ENCODE measurements at places on chromosomes 16 and 17.

GRCh38 chr17:49325980-49326379 is 36.1 kb downstream of the ZNF652 start:
- H3K4me1 ChIP-seq, result peaks cover 37% of the 10 kb centered on the region
- H3K4me3 ChIP-seq, result no peak overlapping the region
- H3K36me3 ChIP-seq, result peaks cover 10% of the 10 kb centered on the region
- no peak for DNase-seq
- H3K27me3 ChIP-seq, result no peaks in the 10 kb centered on the region

- H3K4me1 ChIP-seq, result peaks cover 33% of the 10 kb centered on the region
- H3K36me3 ChIP-seq, result peaks cover 22% of the 10 kb centered on the region
- H3K27me3 ChIP-seq, result no peaks in the 10 kb centered on the region
Measured at GRCh38 chr17:49349541-49349940, 12.5 kb downstream of the ZNF652 start.

GRCh38 chr16:89187770-89188392 is 12.5 kb downstream of the SLC22A31 start:
- peaks cover 3% of the 10 kb centered on the region for H3K27me3 ChIP-seq
- peak overlapping the region; percentile 42 for H3K27ac ChIP-seq
- H3K36me3 ChIP-seq, result no peaks in the 10 kb centered on the region
- peak; percentile 42 for DNase-seq
- H3K4me3 ChIP-seq, result no peak overlapping the region

- H3K27ac ChIP-seq, result no peak overlapping the region
- peaks cover 3% of the 10 kb centered on the region for H3K4me1 ChIP-seq
- peaks cover 13% of the 10 kb centered on the region for H3K27me3 ChIP-seq
- H3K4me3 ChIP-seq, result no peak overlapping the region
- DNase-seq, result no peak
Measured at GRCh38 chr17:55818451-55819375, 67.9 kb downstream of the PCTP start.

DNA sequence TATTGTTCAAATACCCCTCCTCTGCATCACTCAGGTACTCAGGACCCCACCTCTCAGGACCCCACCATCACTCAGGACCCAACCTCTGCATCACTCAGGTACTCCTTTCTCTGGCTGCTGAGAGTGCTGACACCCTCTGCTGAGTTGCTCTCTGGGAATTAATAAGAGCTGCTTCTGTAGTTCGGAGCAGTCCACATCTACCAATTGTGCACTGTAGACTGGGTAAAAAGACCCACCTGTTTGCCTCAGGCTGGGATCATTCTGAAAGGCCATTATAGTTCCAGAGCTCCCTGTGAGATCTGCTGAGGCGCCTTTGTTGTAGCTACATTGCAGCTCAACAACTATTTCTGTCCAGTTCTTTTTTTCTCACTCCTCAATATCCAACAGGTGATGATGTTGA is 276.3 kb upstream of the MYOCD start:
- no peaks in the 10 kb centered on the region for H3K36me3 ChIP-seq
- no peak for DNase-seq
- no peak overlapping the region for H3K4me3 ChIP-seq
- H3K27me3 ChIP-seq, result no peaks in the 10 kb centered on the region

DNA sequence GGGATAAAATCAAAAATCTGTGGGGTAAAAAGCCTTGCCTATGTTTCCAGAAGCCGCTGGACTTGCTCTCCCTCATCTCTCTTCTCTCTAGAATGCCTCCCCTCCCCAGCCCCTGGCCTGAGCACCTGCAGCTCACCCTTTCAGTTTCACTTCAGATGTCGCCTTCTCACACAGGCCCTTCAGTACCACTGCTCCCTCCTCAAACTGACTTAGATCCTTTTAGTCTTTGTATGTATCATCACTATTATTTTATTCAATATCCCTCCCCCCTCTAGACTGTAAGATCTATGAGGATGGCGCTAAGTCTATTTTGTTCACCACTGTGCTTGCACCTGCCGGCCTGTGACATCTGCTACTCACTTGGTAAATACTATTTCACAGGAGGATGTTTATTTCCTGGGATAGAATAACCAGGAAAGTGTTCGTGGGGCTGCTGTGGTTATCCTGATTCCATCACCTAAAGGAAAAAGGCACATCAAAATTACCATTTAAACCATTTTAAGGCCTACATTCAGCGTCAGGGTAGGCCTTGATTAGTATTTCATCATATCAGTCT is 122.3 kb downstream of the MRTFB start:
- H3K4me1 ChIP-seq, result peaks cover 21% of the 10 kb centered on the region
- H3K27ac ChIP-seq, result peak overlapping the region; percentile 80
- no peak for DNase-seq
- H3K4me3 ChIP-seq, result peak overlapping the region; percentile 75

DNA sequence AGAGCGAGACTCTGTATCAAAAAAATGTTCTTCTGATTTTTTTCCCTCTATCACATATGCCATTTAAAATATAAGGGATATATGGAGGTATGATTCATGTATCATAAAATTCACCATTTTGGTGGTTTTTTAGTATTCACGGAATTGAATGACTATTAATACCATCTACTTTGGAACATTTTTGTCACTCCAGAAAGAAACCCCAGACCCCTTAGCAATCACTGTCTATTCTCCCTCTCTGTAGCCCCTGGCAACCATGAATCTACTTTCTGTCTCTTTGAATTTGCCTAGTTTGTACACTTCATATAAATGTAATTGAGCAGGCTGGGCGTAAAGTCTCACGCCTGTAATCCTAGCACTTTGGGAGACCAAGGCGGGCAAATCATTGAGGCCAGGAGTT is 75.9 kb downstream of the PRKCA start:
- no peak for DNase-seq
- no peaks in the 10 kb centered on the region for H3K27me3 ChIP-seq
- H3K36me3 ChIP-seq, result peaks cover 12% of the 10 kb centered on the region
- peaks cover 19% of the 10 kb centered on the region for H3K4me1 ChIP-seq
- H3K4me3 ChIP-seq, result no peak overlapping the region

- DNase-seq, result no peak
- peaks cover 14% of the 10 kb centered on the region for H3K4me1 ChIP-seq
Measured at GRCh38 chr17:73650617-73651200, 6.5 kb upstream of the SDK2 start.

DNA sequence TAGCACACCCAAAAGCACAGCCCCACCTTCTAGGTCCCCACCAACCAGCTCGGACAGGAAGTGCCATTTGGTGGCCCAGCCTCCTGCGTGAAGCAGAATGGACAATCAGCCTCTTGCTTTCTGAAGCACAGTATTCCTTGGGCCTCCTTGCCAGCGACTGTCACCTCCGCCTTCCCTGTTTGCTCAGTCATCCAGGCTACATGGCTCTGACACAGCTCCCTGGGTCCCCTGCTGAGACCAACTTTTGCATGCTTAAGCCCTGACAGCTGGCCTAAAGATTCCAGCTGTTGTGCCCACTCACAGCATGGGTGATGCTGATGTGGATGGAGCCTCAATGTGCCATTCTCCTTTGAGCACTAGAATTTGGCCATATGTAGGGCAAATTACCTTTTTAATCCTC is 4.5 kb upstream of the CACNG5 start:
- H3K4me3 ChIP-seq, result no peak overlapping the region
- no peak for DNase-seq
- H3K27me3 ChIP-seq, result peaks cover 46% of the 10 kb centered on the region
- H3K4me1 ChIP-seq, result peaks cover 5% of the 10 kb centered on the region

GRCh38 chr17:72726936-72727335 is 365.6 kb downstream of the SLC39A11 start:
- no peaks in the 10 kb centered on the region for H3K36me3 ChIP-seq
- H3K4me3 ChIP-seq, result peak overlapping the region; percentile 74
- DNase-seq, result peak; percentile 58
- peak overlapping the region; percentile 91 for H3K27ac ChIP-seq
- H3K4me1 ChIP-seq, result peaks cover 36% of the 10 kb centered on the region

DNA sequence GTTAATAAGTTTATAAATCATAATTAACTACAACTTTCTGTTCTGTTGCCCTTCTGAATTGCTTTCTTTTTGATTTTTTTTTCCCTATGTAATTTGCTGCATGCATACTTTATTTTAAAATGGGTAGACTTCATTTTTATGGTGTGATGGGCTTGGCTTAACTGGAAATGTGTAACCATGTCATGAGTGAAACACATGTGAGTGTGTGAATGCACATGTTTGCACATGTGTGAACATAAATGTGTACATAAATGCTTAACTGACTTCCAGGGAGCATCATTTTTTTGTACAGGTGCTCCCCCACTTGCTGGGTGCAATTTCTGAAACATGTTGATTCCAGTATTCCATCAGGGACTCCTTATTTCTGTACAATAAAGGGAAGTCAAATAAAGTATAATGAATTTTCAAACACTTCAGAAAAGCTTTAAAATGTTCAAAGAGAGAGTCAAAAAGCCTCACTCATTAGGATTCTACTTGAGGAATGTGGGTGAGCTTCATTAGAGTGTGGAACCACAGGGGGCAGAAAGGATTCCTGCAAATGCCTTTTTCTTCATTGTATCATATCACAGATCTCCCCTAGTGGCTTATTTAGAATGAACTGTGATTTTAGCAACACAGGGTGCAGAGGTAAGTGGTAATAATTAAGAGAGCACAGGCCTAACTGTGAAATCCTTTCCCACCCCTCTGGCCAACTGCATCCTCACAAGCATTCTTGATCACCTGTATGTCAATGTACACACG is 31.7 kb upstream of the CDH11 start:
- no peaks in the 10 kb centered on the region for H3K27me3 ChIP-seq
- DNase-seq, result no peak
- H3K27ac ChIP-seq, result no peak overlapping the region

DNA sequence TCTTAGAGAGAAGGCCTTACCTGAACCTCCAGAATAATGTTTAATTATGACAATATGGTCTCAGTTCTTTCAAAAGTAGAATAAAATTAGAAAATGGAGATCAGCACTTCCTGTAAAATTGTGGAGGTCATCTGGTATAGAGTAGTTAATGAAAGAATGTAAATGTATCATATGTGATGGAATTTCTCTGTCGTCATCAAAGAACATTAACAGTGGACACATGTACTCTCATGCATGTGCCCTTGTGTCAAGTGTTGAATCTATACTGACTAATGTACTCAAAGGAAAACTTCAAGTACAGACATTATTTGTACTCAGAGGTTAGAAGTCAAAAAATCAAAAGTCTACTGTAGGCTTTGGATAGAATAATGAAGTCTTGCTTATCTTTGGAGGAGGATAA is 129.2 kb upstream of the MYOCD start:
- no peaks in the 10 kb centered on the region for H3K36me3 ChIP-seq
- no peaks in the 10 kb centered on the region for H3K27me3 ChIP-seq
- H3K4me1 ChIP-seq, result no peaks in the 10 kb centered on the region
- no peak for DNase-seq

GRCh38 chr17:78338486-78339259 is 21.2 kb downstream of the SOCS3 start:
- no peak overlapping the region for H3K27ac ChIP-seq
- no peaks in the 10 kb centered on the region for H3K36me3 ChIP-seq
- peaks cover 18% of the 10 kb centered on the region for H3K4me1 ChIP-seq
- no peak for DNase-seq
- no peak overlapping the region for H3K4me3 ChIP-seq

DNA sequence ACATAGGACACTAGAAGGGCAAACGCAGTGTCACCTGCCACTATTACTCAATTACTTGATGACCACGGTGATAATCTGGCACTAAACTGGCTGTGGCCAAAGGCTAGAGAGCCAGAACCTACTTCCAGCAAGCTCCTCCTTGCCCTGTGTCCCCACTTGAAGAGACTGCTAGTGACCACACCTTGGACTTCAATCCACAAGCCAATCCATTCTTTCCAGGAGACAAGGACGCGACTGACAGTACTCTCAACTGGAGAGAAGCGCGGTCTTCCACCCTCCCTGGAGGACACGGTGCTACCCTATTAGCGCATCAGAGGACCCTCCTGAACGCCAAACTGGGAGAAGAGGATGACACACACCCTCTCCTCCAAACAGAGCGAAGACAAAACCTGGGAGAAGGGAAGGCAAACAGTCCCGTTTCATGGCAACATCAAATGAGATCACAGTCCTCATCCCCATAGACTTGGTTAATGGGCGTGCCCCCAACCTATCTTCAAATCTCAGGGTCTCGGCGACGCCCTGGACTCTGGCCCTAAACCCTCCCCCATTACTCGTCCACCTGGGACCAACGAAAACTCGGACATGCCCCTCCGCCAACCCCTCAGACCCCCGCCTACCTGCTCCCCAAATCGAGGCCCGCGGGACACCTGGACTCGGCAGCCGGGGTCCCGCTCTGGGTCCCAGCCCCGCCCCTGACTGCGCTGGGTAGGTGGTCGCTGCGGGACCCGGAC is 508 bp downstream of the FLCN start:
- H3K27me3 ChIP-seq, result no peaks in the 10 kb centered on the region
- peak overlapping the region; percentile 96 for H3K4me3 ChIP-seq
- H3K36me3 ChIP-seq, result peaks cover 3% of the 10 kb centered on the region
- peaks cover 22% of the 10 kb centered on the region for H3K4me1 ChIP-seq
